ENCODE measurements at places on chromosomes 5 and 9. TPM values are rescaled to one million over a fixed set of nuclear protein-coding genes. Genes with fewer than 3 reads are reported as not detected.

- DNase-seq = no peak
These were observed 10.5 kb upstream of the TCOF1 start for GRCh38 chr5:150347003-150347402.

DNA sequence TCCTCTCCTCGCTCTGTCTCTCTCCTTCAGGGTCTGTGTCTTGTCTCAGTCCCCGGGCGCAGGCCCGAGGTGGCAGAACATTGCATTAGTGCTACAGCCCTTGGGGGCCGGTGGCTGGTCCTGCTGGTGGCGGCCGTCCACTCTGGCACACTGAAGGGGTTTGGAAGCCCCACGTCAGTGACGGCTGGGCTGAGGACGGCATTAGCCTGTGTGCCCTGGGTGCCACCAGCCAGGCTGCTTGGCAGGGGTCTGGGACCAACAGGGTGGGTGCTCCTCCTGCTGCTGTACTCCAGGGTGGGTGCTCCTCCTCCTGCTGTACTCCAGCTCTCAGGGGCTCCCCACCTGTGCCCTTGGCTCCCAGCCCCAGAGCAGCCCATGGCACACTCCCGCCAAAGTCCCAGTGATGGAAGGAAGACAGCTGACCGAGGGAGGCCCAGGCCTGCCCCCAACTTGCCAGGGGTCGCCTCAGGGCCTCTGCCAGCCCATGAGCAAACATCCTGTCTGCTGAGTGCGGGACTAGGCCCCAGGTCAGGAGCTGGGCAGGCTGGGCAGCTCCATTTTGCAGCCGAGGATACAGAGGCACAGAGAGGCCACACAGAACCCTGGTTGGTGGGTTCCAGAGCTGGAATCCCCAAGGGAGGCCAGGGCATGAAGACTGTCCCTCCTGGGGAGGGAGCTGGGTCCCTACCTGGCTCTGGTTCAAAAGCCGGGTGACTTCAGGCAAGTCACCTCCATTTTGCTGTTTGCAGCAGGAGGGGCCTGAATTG is 27.3 kb downstream of the SARDH start:
- DNase-seq = no peak

SLC35D2 gene
- total RNA-seq = 23.7 TPM

UBLCP1 gene
- total RNA-seq = 31.8 TPM

PCDH12 gene
- total RNA-seq = not detected

DNA sequence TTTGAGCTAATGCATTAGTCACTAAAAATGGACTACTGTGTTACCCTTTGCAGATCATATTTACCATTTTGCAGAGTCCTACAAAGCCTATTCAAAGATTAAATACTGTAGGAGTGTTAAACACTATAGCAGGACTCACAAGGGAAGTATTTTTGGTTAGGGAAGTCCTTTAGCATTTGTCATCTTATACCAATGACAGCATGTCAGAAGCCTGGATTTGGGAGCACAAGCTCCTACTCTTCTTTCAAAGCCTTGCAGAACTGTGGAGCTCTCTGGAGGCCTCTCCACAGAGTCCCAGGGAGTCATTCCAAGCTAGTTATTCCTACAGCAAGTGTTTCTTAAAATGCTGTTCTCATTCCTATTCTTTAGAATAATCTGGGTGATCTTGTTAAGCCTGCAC is 288.8 kb downstream of the PIK3R1 start:
- DNase-seq = no peak

SLC1A1 gene
- 0.05 TPM for total RNA-seq

DNA sequence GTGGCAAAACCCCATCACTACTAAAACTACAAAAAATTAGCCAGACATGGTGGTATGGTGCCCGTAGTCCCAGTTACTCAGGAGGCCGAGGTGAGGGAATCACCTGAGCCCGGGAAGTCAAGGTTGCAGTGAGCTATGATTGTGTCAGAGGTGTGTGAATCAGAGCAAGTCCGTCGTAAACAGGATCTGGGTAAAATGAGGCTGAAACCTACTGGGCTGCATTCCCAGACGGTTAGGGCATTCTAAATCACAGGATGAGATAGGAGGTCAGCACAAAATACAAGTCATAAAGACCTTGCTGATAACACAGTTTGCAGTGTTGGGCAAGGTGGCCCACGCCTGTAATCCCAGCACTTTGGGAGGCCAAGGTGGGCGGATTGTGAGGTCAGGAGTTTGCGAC is 1.9 kb upstream of the CLTB start:
- DNase-seq = no peak

- no peak for DNase-seq
These were observed 41.4 kb downstream of the PUM3 start for GRCh38 chr9:2802494-2802921.

DAB2IP gene
- 18.4 TPM for total RNA-seq

GRCh38 chr5:88769165-88769564 is 113.8 kb downstream of the MEF2C start:
- no peak for DNase-seq

GFRA3 gene
- 1.5 TPM for total RNA-seq

DRD1 gene
- 1.0 TPM for total RNA-seq

DNA sequence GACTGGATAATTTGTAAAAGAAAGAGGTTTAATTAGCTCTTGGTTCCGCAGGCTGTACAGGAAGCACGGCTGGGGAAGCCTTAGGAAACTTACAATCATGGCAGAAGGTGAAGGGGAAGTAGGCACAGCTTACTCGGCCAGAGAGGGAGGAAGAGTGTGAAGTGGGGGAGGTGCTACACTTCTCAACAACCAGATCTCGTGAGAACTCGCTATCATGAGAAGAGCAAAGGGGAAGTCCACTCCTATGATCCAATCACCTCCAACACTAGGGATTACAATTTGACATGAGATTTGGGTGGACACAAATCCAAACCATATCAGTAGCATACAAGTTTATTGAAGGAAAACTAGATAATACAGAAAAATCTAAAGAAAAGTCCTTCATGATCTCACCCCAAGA is 39.9 kb downstream of the NEURL1B start:
- DNase-seq = no peak

DNA sequence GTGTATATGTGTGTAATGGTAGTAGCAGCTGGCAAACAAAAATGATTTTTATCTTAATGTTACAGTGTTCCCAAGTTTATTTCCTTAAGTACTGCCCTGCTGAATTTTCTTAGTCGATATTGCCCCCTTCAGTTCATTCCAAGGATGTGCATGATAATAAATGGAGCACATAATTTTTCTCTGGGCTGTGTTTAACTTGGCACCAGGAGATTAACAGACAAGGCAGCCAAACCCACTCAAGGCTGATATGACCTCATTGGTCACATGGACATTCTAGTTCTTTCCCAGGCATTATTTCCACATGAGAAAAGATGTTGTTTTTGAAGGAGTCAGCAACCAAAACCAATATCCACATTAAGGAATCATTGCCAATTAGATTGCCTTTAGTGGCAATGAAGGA is 61.8 kb downstream of the COX7C start:
- DNase-seq = peak; percentile 7

DNA sequence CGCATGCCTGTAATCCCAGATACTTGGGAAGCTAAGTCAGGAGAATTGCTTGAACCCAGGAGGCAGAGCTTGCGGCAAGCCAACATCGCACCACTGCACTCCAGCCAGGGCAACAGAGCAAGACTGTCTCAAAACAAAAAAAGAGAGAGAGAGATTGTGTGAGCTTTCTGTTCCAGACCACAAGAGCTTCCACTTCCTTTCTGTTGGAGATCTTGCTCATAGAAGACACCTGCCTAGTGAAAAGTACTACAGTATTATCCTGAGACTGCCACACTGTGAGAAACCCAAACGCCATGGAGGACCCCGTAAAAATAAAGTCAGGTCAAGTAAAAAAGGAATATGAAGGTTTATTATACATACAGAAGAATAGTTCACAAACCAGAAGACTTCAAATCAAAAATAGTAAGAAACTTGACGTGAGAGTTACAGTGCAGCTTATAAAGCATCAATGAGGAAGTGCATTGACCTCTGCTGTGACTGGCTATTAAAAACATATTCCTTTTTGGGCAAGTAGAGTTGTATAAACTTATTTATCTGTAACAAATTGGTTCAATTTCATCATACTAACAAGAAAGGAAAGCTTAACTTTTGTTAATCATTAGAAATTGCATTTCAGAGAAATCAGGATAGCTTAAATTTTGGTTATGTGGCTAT is 4.3 kb upstream of the EMB start:
- no peak for DNase-seq

CCL19 gene
- total RNA-seq = not detected

DNA sequence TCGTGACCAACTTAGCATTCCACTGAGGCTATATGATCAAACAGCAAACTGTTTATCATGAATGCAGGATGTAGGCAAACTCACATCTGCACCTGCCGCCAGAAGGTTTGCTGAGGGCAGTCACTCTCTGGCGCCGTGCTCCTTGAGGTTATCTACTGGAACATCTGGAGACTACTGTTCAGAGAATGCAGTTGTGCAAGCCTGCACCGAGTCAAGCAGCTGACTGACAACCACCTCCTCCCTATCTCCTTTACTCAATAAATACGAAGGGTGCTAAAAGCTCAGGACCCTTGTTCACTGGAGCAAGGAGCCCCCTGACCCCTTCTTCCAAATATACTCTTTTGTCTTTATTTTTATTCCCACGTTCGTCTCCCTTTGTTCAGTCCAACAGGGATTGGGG is 27.1 kb downstream of the CCDC125 start:
- DNase-seq = no peak

GRCh38 chr9:109276469-109277440 is 44.1 kb downstream of the EPB41L4B start:
- DNase-seq = no peak

NPR3 gene
- total RNA-seq = 0.10 TPM

GRCh38 chr5:64201996-64202395 is 36.4 kb downstream of the RNF180 start:
- no peak for DNase-seq

DNA sequence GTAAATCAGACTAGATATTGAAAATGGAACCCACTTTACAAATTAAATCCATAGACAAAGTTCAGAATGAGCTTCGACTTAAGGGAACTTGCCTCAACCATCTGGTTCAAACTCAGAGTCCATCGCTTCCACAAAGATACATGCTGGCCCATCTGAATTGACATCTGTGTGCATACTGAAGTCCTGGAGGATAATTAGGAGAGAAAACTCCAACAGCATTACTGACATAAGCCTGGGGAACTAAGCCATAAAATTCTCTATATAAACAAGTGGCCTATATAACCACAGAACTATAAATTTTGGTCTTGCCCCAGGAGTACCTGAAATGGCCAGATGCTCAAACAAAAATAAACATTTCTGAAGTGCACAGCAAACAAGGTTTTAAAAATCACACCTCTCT is 94.4 kb downstream of the IZUMO3 start:
- DNase-seq = no peak

GRCh38 chr5:160385496-160385895 is 14.4 kb downstream of the FAM200C start:
- DNase-seq = no peak

DNA sequence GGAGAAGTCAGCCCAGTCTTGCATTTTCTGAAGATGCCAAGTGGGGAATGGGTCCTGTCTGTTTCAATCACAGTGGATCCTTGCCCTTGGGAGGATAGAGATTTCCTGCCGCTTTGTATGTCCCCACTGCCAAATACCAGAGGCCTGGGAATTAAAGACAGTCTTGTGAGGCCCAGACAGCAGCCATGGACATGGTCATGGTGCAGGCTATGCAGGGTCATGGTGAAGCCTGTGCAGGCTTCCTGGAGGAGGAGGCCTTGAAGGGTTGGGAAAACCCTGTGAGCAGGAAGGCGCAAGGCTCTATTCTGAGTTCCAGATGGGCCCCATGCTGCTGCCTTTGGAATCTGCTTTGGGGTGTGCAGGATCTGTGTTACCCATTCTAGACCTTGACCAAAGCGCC is 57.3 kb upstream of the PITX1 start:
- DNase-seq = no peak

DNA sequence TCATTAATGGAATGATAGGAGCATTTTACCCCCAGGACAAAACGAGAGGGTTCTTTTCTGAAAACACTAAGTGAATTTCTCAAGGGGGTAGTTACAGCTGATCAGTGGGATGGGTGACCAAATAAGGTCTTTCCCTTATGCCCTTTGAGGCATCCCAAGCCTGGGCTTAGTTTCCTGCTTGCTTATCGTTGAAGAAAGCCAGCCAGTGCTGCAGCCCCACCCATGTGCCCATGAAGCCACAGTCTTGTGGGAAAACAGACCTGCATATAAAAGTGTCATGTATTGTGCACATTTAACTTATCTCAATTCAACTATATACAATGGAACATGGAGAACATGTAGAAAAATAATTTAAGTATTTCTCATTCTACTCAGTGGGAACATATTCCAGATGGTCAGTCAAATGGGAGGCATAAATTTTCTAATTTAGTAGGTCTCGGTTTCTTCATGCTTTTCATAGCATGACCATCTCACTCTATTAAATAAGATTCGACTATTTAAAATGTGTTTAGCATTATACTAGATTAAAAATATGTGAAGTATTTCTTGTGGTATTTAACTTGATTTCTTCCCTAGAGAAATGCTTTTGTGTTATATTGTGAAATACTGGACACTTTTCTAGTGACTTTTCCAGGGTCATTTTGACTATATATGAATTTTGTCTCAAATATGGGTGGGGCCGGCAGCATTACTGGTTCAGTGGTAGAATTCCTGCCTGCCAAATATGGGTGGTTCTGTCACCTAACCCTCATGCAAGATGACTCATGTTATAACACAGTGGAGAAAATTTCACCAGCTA is 189.7 kb upstream of the SGCD start:
- DNase-seq = no peak

GRCh38 chr9:136292591-136293448 is 11.1 kb downstream of the CCDC187 start:
- DNase-seq = no peak

STRBP gene
- 40.3 TPM for total RNA-seq

GRCh38 chr5:32461441-32462120 is 17.0 kb upstream of the ZFR start:
- DNase-seq = no peak

PCDHB4 gene
- 0.26 TPM for total RNA-seq

CDH9 gene
- total RNA-seq = 0.10 TPM

- no peak for DNase-seq
These were observed 33.9 kb downstream of the LMNB1 start for GRCh38 chr5:126810596-126811380.

DNA sequence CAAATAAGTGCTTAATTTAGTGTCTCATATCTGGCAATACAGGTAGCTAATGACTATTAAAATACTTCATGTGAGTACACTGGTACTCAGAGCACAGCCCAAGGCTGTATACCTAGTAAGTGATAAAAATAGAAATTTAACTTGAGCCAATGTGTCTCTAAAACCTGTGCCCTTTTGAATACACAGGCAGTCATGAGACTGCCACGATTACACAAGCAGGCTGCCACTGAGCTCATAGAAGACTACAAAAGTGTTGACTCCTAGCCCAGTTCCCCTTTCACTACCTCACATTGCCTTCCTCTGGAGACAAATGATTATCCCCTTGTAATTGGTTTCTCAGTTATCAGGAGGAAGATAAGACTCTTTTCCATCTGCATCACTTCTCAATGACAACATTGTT is 66.3 kb upstream of the PAPPA start:
- no peak for DNase-seq

GRCh38 chr5:34062419-34062818 is 19.4 kb upstream of the C1QTNF3 start:
- no peak for DNase-seq

SLC46A2 gene
- not detected for total RNA-seq

Measured in Panc1 (cell line).